IMR-90 (cell line): ENCODE measurements at places on chromosomes 2 and 18. TPM values are rescaled to one million over a fixed set of nuclear protein-coding genes. Genes with fewer than 3 reads are reported as not detected.

- peak; percentile 38 for DNase-seq
Observed at GRCh38 chr18:56795381-56795780, 144.2 kb downstream of the WDR7 start.

The MYO7B gene
- 0.46 and 0.55 TPM in 2 replicates for polyA plus RNA-seq

DNA sequence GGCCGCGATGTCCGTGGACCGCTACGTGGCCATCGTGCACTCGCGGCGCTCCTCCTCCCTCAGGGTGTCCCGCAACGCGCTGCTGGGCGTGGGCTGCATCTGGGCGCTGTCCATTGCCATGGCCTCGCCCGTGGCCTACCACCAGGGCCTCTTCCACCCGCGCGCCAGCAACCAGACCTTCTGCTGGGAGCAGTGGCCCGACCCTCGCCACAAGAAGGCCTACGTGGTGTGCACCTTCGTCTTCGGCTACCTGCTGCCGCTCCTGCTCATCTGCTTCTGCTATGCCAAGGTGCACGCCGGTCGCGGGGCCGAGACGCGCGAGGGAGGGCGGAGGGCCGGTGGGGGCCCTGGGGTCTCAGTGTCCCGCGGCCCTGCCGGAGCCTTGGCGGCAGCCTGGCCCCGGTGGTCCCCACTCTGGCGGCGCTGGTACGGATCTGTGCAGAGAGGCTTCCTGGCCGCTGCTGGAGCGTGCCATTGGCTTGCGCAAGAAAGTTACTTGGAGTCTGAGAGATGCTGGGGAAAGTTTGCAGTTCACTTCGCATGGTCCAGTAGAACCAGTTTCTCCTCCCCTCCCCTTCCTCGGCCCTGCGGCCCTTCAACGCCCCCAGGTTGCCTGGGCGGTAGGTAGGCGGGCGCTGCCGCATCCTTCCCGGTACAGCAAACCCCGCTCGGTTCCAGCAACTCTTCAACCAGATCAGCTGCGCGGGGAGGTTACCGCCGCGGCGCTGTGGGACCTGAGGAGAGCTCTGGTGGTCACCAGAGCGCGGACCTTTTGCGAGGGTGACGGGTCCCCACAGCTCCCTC lies 1.5 kb downstream of the GALR1 start:
- no peak for DNase-seq

GRCh38 chr2:62313449-62314227 lies 117.7 kb downstream of the B3GNT2 start:
- DNase-seq, result no peak

DNA sequence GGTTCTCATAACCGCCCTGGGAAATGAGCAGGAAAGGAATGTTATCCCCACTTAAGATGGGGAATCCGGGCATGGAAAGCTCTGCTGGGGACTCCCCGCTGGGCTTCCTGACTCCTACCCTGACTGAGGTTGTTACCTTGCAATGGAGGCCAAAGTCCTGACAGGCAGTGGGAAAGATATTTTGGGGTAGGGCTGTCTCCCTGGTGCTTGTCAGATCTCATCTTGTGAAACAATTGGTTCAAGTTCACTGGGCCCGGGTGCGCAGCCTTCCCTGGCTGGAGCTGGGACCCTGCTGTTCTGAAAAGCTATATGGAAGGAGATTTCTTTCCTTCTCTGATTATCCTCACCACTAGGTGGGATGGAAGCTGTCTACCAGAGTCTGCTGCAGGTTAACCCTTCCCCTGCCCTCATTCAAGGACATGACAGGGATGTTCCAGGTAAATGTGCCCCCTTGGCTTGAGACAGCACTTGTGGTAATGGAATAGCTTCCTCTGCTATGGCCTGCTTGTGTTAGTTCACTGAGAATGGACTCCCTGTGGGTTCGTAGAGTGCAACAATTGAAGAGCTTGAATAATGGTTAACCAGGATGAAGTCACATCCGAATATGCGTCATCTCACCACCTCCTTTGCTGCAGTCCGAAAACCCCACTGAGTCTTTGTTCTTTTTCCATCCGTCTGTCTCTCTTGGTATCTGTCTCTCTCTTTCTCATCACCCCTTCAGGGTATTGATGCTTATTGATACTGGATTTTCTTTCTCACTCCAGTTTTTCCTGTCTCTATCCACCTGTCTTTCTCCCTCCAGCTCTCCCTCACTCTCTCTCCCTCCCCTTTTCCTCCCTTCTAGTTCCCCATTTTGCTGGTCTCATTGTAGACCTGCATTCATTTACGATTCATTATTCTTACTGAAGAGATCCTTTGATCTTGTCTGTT lies 67.8 kb upstream of the EPAS1 start:
- peak; percentile 20 for DNase-seq

- no peak for DNase-seq
Observed at GRCh38 chr2:240136671-240137292, 677 bp upstream of the COPS9 start.

DNA sequence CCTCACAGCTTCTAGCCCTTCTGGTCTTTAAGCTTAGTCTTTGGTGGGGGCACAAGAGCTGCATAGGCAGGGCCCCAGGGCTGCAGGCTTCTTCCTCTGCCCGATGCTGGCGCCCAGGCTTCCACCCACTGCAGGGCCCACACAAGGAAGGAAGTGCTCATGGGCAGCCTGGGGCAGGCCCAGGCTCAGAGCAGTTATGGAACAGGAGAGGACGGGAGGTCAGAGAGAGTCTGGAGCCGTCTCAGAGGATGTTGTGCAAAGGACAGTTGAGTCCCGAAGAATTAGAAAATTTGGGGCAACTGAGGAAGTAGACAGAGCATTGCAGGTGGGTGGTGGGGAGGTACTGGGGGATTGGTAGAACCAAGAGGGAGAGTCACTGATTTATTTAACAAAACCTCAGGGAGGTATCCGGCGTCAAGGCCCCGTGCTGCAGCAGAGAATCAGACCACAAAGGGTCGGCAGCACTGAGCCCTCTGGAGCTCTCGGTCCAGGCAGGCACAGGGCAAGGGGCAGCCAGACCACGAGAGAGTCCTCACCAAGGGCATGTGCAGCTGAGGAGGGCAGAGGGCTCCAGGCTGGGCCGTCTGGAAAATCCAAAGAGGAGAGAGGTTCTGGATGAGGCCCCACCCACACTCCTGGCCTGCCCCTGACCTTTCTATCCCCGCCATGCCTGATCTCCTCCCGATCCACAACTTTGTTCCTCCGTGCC lies 110.8 kb upstream of the GLI2 start:
- no peak for DNase-seq

DNA sequence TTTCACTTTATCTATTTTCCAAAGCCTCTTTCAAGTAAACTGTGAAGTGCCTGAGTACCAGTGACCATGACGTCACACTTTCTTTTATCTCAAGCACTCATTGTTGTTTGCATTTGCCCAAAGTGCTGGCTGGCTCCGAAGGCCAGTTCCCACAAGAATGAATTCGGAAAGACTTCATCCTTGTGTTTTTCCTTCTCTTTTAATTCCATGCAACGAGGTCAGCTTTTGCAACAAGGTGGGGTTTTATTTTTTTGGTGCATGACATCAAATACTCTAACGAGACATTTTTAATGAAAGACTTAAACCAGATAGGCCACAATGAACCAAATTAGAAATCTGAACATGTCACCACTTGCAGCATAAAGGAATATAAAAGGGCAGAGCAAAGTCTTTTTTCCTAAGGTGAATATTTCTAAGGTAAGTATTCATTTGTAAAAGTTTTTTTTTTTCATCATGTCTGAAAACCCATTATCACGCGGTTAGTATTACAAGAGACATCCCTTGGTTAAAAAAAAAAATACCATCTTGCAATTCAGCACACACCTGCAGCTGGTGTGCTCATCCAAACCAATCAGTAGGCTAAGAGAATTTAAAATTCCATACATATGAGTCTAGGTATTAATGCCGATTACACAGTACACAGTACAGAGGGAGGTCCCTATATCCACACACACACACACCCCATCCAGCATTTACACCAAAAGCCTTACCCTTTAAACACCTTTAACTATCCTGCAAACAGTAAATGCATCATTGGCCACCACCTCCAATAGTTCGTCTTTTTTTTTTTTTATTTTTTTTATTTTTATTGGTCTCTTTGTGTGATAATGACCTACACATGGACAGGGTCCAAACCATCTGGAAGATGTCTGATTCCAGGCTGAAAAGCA lies 2.3 kb downstream of the ARL4C start:
- DNase-seq, result peak; percentile 66

DNA sequence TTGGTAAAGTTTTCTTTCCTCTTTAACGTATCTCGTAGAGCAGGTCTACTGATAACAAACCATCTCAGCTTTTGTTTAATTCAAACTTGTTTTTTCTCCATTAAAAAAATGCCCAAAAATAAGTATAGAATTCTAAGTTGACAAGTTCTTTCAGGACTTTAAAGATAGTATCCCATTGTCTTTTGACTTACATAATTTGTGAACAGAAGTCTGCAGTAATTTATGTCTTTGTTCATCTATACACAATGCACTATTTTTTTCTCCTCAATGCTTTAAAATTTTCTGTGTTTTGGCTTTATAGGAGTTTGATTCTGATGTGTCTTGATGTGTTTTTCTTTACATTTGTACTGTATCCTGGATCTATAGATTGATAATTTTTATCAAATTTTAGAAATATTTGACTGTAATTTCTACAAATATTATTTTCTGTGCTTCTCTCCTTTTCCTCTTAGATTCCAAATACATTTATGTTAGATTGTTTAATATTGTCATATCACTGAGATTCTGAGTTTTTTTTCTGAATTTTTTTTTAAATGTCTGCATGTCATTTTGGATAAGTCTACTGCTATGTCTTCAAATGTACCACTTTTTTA lies 143.3 kb downstream of the FTCDNL1 start:
- DNase-seq, result no peak

DNA sequence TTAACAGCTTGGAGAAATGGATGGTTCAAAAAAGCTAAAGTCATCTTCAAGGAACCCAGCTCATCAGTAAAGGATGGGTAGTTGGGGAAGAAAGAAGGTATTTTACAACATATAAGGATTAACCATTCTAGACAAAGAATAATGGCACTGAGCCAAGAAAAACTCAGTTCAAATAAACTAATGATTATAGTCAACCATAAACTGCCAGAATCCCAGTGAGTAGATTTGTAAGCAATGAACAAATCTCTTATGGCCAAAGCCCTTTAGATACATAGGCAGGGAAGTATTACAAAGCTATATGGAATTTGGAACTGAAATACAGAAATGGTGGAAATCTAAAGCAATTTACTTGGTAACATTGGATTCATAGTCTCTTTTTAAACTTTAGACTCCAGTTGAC lies 92.4 kb upstream of the ZFP36L2 start:
- peak; percentile 90 for DNase-seq

- DNase-seq, result no peak
Observed at GRCh38 chr18:79853303-79853992, 55.7 kb downstream of the KCNG2 start.

The ANKRD62 gene
- polyA plus RNA-seq, result not detected in 2 replicates

DNA sequence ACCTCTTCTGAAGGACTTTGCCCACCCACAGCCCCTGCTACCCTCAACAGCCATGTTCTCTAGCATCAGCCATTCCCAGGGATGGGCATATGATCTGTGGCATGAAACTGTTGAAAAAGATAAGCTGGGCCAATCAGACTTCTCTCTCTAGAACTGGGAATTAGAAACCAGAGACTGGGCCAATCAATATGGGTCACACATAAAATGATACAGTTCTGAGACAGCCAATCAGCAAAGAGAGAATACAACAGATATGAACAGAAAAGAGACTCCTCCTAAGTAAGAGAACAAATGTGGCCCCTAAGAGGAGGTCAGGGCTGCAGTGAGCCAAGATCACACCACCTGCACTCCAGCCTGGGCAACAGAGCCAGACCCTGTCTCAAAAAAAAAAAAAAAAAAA lies 2.1 kb downstream of the KIDINS220 start:
- DNase-seq, result no peak

GRCh38 chr2:9666306-9666705 lies 35.5 kb upstream of the YWHAQ start:
- DNase-seq, result peak; percentile 61

The SLC23A3 gene
- 0.43 and 0.65 TPM in 2 replicates for polyA plus RNA-seq

The DSG4 gene
- not detected in 2 replicates for polyA plus RNA-seq

The DUSP2 gene
- polyA plus RNA-seq, result 3.8 and 4.8 TPM in 2 replicates

DNA sequence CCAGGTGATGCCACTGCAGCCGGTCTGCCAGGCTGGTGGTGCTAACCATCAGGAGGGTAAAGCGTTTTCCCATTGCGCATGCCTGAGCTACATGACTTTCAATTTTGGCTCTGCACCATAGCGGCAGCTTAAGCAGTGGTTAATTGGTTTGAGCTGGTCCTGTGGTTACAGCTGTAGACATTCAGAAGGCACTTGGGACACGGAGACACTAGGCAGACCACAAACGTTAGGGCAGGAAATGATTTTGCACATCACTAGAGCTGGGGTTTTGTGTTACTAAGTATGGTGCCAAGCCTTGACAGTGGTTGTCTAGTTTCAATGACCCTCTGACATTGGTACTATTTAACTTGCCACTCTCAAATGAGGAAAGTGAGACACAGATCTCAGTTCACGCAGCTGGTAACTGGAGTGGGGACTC lies 28.9 kb upstream of the CNOT11 start:
- no peak for DNase-seq

- DNase-seq, result no peak
Observed at GRCh38 chr2:65715323-65715722, 282.9 kb upstream of the SPRED2 start.

DNA sequence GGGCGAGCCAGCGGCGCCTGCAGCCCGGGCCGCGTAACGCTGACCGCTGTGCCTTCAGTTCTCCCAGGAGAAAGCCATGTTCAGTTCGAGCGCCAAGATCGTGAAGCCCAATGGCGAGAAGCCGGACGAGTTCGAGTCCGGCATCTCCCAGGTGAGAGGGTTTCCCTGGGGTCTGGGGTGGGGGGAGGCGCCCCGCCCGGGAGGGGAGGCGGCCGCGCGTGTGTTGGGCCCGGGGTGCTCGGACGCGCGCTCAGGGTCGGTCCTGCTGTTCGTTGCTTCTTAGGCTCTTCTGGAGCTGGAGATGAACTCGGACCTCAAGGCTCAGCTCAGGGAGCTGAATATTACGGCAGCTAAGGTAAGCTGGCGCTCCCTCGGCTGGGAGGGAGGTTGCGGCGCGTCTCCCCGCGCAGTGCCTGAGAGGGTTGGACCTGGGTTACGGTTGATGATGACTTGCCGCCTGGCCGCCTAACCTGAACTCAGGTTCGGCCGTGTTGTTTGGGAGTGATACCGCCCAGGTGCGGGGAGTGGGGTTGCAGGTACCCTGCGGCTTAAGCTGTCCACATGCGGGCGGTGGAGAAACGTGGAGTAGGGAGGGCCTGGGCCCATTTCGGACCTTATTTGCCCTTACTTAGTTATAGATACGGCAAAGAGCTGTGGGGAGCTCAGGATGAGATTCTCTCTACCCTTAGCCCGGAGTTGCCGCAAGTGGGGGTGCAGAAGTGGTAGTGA lies 638 bp downstream of the RPS7 start:
- DNase-seq, result no peak

The EFHD1 gene
- 0.27 and 0.36 TPM in 2 replicates for polyA plus RNA-seq

GRCh38 chr2:47072018-47072691 lies 83.0 kb downstream of the STPG4 start:
- peak; percentile 70 for DNase-seq

The CXCR2 gene
- polyA plus RNA-seq, result not detected in 2 replicates

DNA sequence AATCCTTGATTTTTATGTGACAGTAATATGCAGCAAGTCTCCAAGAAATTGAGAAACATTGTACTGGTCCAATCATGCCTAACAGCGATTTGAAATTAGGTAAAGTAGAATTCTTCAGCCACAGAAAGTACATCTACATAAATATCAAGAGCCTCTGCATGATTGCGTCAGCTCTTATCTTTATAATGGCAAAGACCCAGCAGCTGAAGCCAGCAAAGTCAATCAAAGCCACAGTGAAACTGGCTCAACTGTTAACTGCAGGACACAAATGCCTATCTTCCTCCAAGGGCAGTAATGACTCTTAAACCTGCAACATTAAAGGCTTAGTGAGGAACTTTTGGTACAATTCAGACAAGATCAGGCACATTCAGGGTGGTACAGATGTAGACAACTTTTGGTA lies 102.5 kb downstream of the BARD1 start:
- DNase-seq, result peak; percentile 43

- no peak for DNase-seq
Observed at GRCh38 chr2:121335294-121336290, 50.6 kb upstream of the TFCP2L1 start.
